ENCODE measurements at places on chromosomes 1 and 21. TPM values are rescaled to one million over a fixed set of nuclear protein-coding genes. Genes with fewer than 3 reads are reported as not detected.

DVL1 gene
- total RNA-seq = 66.4 TPM

GAS5 gene
- total RNA-seq = 490 TPM

GNG12 gene
- total RNA-seq = 2.6 TPM

DNA sequence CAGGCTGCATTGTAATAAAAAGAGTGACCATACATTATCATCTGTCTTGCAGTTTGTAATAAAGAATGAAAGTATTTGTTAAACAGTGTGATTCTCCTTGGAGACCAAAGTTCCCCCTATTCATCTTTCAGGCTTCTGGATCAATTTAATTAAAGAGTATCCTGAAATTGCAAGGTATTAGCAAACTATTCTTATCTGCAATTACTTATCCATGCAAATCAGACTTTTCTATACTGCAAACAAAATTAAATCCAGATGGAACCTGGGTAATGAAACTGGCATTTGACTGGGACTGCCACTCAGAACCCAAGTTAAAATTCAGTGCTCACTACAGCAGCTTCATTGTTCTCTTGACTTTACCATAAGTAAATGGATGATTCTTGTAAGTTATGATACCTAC is 37.1 kb downstream of the JAK1 start:
- DNase-seq = no peak

GRCh38 chr1:55593298-55593697 is 378.1 kb upstream of the USP24 start:
- no peak for DNase-seq

DNA sequence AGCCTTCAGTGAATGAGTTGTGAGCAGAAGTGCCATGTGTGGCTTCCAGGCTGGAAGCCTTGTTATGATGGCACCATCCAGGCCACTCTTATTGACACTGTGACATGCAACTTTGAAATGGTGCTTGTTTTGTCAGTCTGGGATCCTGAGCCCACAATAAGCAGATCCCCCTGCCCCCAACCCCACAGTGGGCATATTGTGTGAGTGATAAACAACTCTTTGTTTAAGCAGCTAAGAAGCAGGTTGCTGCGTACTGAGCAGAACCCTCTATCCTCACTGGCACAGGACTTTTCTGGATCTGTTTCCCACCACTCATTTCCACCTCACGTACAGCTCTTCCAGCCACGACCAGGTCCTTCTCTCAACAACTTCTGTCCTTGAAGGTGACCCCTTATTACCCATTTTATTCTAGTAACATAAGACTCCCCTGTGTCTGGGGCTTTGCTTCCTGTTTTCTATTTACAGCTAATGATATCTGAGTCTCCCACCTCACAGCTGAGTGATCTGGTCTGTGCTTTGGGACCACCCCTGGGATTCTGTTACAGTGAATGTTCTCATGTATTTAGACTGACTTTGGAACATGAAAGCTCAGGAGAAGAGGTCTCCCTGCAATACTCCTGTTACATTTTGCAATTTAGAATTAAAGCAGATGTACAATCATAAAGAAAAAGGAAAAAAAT is 375.5 kb downstream of the PCP4 start:
- DNase-seq = no peak

- DNase-seq = peak; percentile 7
These were observed 64.8 kb upstream of the GALNT2 start for GRCh38 chr1:230002164-230002803.
